ENCODE measurements at places on chromosomes 2 and 18.
A peak's percentile ranks its signal among the peaks of the same experiment; 100 is the strongest.

GRCh38 chr2:48045613-48046012 lies 139.3 kb upstream of the FBXO11 start:
- no peak for DNase-seq

DNA sequence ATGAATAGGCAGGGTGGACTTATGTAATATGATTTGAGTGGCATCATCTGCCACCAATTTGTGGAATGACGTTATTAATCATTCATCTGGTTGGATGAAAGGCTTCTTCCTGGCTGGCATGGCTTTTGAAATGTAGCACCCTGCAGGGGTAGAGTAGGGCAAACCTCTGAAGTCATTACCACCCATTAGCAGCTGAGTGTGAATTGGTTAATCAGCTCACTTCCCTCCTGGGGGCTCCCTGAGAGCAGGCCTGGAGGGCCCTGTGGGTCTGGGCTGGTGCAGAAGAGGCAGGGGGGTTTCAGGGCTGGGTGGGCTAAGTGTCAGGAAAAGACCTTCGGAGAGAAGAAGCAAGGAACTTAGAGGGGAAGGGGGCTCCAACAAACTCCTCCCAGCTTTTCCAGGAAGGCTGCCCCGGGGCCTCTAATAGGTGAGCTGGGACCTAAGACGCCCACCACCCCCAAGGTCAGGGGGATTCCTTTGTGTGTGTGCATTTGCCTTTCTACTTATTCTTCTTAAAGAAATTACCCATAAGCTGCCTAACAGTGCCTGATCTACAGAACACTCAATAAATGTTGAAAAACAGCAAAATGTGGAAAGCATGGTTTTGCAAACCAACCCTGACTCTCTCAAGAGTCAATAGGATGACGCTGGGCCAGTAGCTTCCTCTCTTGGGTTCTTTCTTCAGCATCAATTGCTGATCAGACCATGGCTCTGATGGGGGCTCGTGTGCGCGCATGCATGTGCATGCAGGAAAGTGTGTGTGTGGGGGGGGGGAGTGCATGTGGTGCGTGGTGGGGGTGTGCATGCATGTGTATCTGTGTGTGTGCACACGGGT lies 49.7 kb upstream of the ZNF516 start:
- DNase-seq, result no peak

- DNase-seq, result no peak
Observed at GRCh38 chr2:64054161-64054915, 35.1 kb upstream of the VPS54 start.

DNA sequence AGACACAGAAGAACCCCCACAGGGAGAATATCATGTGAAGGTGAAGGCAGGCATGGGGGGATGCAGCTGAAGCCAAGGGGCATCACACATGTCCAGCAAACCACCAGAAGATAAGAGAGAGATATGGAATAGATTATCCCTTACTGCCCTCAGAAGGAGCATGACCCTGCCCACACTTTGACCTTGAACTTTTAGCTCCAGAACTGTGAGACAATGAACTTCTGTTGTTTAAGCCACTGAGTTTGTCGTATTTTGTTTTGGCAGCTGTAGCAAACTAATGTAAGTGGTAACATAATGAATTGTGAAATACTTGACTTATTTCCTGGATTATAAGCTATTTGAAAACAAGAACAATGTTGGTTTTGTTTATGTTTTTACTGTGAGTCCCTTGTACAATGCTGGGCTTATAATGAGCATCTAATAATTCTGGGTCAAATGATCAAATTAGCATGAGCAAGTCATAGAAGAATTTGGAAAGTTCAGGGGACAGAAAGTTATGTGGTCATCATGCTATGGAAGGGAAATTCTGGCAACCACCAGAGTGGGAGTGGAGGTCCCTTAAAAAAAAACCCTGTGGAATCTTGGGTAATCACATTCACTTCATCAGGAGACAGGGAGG lies 541.0 kb upstream of the KLHL29 start:
- DNase-seq, result no peak

- DNase-seq, result peak; percentile 80
Observed at GRCh38 chr2:202609381-202610145, 25.2 kb upstream of the FAM117B start.

GRCh38 chr2:223760838-223761502 lies 76.4 kb downstream of the AP1S3 start:
- peak; percentile 98 for DNase-seq

- no peak for DNase-seq
Observed at GRCh38 chr2:74653589-74653984, 460 bp upstream of the SEMA4F start.

DNA sequence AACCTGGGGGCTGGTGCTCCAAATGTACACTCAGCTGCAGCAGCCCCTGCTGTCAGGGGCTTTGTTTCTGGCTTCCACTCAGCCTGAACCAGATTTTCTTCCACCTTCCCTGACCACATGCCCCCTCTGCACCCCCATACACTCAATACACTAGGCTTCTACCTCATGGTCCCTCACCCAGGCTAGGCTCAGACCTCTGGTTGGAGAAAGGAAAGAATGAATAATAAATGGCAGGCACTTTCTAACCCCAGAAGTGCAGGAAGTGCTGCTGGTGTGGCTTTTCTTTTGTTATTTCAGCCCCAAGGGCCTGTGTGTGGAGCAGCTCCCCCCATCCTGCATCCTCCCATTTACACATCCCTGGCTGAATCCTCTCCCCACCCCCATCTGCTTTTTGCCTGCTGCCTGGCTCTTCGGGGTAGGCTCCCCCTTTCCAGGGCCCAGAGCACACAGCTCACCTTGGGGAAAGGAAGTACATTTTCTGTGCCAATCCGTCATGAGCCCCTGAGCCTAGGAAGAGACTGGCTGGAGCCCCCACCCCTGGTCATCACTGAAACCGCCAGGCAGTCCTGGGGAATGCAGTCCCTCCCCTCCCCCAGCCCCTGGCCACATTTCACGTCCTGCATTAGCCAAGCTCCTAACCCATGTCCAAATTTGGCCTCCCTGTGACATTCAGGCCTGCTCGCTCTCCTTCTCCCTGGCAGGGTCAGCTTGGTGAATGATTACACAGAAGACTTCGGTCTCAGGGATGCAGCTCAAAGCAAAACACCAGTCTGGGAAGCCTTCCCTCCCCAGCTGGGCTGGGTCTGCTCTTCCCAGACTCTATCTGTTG lies 2.6 kb downstream of the DYSF start:
- DNase-seq, result no peak

GRCh38 chr18:13465476-13465875 lies 246.9 kb downstream of the LDLRAD4 start:
- DNase-seq, result no peak
